Right lung (tissue), 10 donors: ENCODE measurements at places on chromosomes 6 and 20. TPM values are rescaled to one million over a fixed set of nuclear protein-coding genes. Genes with fewer than 3 reads are reported as not detected.

Gene GPR6
- polyA plus RNA-seq = not detected

Gene LTB
- polyA plus RNA-seq = 2.5 TPM

Gene SLC13A3
- polyA plus RNA-seq = 7.8 TPM

Gene LCA5
- polyA plus RNA-seq = 10.2 TPM

Gene C6orf141
- 2.6 TPM for polyA plus RNA-seq

Gene SCAND1
- polyA plus RNA-seq = 28.7 TPM

Gene CEP43
- 48.0 TPM for polyA plus RNA-seq

Gene POM121L2
- 0.05 TPM for polyA plus RNA-seq

- DNase-seq = no peak
Observed at GRCh38 chr6:4113649-4114048, 21.7 kb downstream of the ECI2 start.

DNA sequence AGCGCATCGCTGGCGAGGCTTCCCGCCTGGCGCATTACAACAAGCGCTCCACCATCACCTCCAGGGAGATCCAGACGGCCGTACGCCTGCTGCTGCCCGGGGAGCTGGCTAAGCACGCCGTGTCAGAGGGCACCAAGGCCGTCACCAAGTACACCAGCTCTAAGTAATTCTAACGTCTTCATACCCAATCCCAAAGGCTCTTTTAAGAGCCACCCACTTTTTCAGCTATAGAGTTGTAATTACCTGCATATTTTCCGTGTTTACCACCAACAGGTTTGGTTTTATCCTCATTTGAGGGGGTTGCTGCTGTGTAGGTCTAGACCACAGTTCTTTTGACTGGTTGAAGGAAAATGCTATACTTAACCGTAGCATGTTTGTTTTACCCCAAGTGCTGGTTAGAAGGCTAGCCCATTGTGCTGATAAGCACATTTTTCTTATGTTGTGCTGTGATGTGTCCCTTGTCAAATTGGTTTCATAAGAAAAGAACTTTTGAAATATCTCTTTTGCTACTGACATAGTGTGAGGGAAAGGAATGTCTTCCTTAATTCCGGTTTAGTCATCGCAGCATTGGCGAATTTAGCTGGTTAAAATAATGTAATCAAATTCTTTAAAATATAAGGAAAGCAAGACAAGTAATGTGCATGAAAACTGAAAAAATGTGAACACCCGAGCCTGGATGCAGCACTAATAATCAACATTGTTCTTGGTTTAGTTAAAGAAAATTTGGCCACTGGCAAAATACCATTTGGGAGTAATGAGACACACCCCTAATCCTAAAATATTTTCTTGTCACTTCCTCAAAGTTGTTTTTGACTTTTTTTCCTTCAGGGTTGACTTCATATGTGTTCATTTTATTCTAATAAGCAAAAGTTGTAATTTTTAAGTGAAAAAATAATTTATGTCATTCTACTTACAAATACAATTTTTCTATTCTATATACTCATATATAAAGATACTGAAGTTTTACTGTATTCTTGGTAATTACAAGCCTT, 112.8 kb downstream of the HFE start:
- DNase-seq = no peak

DNA sequence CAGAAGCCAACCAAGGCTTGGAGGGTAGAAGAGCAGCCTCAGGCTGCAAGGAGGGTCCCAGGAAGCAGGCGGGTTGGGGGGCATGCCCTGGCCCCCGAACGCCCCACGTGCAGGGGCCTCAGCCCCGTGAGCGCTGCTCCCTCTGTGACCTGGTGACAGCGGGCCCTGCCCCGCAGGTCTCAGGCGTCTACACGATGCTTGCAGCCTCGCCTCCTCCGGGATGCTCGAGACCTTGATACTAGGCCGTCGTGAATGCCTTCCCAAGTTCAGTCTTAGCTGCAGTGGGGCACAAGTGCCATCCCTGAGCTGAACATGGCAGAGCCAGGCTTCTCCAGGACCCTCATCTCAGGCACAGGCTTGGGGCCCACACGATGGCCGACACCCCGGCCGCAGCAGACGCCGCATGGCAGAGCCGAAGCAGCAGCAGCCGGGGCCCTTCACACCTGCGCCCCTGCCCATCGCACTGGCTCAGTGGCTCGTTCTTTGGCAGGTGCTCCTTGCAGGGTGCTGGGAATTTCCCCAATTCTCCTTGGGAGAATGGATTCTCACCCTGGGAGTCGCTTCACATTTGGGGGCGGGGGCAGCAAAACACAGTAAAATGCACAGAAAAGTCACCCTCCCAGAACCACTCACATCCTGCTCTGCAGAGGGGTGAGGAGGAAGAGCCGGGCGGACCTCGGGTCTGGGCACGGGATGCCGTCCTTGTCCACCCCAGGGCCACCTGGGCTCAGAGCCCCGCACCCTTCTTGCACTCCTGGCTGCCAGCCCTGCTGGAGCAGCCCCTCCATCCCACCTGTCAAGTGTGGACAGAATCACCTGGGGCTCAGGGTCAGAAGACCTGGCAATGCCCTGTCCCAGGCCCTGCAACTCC, 161.8 kb downstream of the DLL1 start:
- no peak for DNase-seq

- DNase-seq = no peak
Observed at GRCh38 chr20:57432862-57433491, 41.8 kb downstream of the RBM38 start.

DNA sequence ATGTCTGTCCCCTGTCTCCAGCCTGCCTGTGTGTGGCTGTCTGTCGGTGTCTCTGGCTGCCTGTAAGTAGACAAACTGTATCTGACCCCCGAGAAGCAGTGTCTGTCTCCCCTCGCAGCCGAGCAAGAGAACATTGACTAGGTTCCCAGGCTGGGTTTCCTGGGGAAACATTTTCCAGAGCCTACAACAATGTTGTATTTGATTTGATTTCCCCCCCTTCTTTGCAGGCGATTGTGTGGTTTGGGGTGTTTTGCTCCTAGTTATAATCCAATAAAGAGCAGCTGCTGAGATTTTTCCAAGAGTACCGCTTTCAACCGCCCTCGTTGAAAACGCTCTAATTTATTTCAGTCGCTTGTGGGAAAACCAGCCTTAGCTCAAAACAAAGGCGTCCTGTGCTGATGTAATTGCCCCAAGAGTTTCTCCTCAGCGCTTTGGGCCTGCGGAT, 92.6 kb downstream of the CDC5L start:
- DNase-seq = no peak

DNA sequence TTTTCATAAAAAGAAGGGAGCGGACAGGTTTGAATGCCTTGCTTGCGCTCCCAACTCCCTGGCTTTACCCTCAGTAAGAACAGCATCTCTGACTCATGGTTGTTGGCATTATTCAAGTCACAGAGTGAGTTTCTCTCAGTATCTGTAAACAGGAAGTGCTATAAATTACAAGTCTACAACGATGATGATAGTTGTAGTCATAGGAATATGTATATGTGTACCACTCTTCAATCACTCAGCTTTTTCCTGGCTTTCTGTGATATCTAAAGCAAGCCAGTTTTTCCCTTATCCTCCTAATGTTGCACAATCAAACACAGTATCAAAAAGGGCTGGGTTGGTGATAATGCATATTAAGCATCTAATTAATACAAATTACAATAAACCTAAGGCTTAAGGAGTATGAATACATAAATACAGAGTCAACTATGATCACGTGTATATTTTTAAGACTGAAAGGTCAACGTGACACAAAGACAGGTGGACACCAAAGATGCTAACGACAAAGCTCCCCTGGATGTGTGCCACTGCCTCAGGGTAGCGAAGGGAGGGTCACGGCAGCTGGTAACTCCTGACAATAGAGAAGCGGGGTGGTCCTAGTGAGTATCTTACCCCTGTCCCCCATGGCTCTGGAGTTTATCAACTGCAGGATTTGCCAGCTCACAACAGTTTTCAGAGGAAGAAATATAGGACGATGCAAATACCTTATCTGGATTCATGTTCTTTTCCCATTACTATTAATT, 202.8 kb downstream of the BTBD9 start:
- DNase-seq = no peak

DNA sequence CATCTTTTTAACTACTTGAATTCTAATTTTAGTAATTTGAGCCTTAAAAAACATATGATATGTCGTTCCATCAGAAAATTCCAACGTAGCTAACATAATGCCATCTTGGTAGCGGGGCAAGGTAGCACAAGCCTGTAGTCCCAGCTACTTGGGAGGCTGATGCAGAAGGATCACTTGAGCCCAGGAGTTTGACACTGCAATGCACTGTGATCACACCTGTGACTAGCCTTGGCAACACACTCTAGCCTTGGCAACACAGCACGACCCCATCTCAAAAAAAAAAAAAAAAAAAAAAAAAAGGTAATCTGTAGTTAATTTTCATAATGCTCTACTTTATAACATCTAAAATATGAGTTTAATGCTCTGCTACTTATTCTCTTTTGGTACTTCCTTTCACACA, 6.7 kb downstream of the BCLAF1 start:
- no peak for DNase-seq

GRCh38 chr6:31143148-31143547, 4.3 kb upstream of the PSORS1C2 start:
- DNase-seq = no peak

- no peak for DNase-seq
Observed at GRCh38 chr6:105112577-105112976, 67.2 kb downstream of the POPDC3 start.

GRCh38 chr6:33812669-33813068, 8.9 kb upstream of the MLN start:
- peak; percentile 77 for DNase-seq

GRCh38 chr20:36684747-36685146, 38.8 kb upstream of the SLA2 start:
- no peak for DNase-seq

DNA sequence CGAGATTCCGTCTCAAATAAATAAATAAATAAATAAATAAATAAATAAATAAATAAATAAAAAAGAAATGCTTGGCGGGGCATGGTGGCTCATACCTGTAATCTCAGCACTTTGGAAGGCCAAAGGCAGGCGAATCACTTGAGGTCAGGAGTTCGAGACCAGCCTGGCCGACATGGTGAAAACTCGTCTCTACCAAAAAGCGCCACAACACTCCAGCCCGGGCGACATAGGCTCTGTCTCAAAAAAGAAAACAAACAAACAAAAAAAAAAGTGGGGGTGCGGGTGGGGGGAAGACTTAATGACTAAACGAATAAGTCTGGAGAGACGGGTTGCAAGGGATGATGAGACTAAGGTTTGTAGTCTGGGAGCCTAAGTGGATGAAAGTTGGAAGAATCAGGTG, 170.7 kb downstream of the SLC16A10 start:
- DNase-seq = no peak

DNA sequence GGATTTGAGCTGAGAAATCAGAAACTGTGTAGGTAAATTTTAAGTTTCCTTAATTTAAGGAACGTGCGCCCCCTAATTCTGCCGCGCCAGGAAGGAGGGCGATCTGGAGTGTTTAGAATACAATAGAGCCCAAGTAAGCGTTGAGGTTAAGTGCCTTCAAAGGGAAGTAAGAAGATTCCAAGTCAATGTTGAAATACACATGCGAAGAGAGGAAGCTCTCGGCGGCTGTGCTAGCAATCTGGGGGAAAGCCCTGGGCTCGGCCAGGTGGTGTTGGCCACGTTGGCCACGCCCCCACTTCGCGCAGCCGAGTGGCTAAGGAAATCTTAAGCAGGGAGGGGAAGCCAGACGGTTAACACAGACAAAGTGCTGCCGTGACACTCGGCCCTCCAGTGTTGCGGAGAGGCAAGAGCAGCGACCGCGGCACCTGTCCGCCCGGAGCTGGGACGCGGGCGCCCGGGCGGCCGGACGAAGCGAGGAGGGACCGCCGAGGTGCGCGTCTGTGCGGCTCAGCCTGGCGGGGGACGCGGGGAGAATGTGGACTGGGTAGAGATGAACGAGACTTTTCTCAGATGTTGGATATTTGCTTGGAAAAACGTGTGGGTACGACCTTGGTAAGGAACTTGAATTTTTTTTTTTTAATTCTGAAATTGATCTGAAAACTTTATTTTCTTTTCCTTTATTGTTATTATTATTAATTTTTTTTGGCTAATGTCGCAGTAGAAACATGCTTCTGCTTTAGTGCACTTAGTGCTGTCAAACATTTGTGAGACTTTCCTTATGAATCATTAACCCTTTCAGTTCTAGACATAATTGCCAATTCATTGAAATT, at the start of gene PRDM1:
Gene PRDM1 (plus strand): TSS at position 353 of the 830 bp plus-strand sequence. CDS start 218 bp downstream, at position 571.
- DNase-seq = peak; percentile 55

GRCh38 chr20:40782043-40782368, 93.0 kb upstream of the MAFB start:
- DNase-seq = no peak

GRCh38 chr6:78538002-78538401, 329.3 kb upstream of the IRAK1BP1 start:
- no peak for DNase-seq

GRCh38 chr6:37865504-37865903, 46.0 kb downstream of the ZFAND3 start:
- no peak for DNase-seq

DNA sequence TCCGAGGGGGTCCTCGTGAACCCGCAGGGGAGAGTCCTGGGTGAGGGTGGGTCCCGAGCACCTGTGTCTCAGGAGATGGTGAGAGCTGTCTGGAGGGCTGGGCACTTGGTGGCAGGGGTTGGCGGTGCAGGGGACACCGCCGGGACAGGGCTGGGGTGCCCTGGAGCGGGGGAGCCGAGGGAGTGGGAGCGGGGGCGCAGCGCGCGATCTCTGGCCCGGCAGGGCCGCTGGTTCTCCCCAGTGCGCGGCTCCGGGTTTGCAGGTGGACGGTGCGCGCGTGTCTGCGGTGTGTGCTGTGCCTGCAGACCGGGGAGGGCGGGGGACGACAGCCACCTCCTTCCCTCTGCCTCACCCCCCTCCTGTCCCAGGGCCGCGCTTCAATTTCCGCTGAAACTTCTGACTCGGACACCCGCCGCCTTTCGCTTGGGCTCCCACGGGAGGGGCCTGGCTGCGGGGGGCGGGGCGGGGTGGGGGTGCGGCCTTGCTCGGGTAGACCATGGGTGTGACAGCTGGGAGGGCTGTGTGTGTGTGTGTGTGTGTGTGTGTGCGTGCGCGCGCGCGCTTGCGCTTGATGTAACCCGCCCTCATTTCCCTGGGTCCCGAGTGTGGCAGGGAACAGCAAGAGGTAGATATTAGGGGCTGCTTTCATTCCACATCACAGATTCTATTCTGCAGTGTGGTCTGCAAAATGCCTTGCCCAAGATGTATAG, 1.2 kb downstream of the TRIB3 start:
- peak; percentile 54 for DNase-seq

DNA sequence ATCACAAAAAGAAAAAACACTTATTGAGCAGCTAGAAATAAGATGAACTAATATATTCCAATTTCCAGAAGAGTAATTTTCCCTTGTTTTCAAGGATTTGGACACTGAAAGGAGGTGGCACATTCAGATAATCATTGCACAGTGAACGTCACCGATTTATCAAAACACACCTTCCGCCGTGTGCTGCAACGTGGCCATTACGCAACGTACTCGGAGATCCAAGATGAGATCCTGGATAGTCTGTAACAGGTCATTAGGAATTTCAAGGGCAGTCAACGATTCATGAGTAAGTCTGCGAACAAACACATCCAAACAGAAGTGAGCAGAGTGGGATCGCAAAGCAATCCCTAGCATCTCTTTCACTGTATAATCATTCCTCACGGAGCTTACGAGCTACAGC, 93.0 kb downstream of the HUS1B start:
- DNase-seq = no peak
